ENCODE measurements at places on chromosomes 7 and 10.

DNA sequence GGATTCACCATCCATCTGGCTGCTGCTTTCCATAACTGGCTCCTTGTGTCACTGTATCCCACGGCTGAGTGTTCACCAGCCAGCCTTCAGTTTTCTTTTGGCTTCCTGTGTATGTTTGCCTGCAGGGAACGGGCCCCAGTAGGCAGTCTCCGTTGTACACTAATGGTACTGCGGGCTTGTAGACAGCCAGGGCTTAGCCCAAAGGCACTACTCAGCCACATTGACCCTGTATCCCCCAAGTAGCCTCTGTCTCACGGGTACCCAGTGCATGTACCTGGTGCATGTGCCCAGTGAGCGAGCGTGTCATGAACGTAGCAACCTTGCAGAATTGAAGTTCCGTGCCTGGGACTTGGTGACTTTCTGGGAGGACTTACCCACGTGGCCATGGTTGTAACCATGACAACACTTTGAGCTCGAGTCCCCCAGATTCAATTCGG lies 6.1 kb downstream of the PFKFB3 start:
- peak; percentile 9 for DNase-seq

DNA sequence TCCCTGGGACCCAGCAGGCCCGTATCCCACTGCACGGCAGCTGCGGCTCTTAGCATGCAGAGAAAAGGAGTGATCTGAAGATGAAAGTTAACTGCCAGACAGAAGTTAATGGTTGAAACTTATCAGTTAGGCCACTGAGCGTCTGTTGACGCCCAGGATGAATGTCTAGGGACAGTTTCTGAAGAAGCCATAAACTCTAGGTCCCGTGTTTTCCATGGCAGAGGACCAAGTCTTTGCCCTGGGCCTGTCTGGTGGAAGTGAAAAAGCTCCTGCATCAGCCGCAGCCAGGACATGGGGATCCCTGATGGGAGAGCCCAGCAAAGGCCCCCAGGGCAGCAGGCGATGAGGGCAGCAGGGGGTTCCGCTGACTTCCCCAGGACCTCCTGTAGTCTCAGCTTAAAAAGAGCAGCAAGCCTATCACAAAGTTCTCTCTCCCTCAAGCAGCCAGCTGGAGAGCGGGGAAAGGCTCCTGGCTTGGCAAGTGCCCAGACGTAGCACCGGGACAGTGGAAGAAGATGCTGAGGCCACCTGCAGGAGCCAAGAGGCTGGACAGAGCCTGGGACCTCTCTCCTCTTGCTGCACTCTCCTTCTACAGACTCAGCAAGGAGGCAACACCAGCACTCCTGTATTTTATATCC lies 79.6 kb downstream of the TNS3 start:
- no peak for DNase-seq

GRCh38 chr7:43865277-43865676 lies 4.0 kb downstream of the MRPS24 start:
- no peak for DNase-seq

DNA sequence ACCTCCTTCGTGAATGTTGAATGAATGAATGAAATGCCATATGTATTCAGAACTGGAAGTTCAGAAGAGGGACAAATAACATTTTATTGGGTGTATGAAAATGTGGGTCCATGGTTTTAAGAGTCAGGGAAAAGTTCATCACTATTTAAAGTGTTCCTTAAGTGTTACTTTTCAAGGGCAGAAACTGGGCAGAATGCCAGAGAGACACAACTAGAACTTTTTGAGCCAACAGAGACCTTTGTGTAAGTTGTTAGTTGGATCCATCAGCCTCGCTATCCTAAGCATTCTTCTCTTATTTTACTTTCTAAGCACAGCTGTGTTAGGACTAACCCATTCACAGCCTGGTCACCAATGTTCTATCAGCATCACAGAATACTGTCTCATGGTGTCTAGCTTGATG lies 13.6 kb upstream of the TAF3 start:
- no peak for DNase-seq

DNA sequence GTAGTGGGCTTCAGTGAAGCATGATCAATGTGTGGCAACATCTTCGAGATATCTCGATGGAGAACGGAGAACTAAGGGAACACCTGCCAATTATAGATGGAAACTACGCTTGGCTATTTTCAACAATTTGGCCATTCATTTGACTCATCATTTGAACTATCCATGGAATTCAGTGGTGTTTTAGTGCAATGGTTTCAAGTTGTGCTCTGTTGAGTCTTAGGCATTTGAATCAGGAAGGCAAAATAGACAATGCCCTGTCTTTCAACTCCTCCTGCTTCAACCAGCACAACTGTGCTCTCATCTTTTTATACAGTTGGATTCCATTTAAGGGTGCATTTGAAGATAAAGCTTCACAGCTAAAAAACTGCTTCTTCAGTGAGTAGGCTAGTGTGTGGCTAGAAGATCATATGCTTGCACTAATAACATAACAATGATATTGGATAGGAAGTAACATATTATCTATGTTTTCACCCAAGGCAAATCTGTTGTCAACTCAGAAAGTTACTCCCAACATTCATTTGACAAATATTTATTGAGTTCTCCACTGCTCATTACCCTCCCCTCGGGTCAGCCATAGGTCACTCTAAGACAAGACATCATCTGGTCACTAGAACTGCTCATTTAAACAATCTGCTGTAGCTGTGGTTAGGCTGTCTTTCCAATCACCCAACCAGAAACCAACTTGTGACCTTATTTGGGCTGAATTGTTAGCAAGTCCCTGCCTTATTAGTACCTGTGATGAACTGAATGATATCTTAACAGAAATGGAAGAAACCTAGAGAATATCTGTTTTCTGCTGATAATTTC lies 314.1 kb upstream of the SP4 start:
- DNase-seq: no peak

DNA sequence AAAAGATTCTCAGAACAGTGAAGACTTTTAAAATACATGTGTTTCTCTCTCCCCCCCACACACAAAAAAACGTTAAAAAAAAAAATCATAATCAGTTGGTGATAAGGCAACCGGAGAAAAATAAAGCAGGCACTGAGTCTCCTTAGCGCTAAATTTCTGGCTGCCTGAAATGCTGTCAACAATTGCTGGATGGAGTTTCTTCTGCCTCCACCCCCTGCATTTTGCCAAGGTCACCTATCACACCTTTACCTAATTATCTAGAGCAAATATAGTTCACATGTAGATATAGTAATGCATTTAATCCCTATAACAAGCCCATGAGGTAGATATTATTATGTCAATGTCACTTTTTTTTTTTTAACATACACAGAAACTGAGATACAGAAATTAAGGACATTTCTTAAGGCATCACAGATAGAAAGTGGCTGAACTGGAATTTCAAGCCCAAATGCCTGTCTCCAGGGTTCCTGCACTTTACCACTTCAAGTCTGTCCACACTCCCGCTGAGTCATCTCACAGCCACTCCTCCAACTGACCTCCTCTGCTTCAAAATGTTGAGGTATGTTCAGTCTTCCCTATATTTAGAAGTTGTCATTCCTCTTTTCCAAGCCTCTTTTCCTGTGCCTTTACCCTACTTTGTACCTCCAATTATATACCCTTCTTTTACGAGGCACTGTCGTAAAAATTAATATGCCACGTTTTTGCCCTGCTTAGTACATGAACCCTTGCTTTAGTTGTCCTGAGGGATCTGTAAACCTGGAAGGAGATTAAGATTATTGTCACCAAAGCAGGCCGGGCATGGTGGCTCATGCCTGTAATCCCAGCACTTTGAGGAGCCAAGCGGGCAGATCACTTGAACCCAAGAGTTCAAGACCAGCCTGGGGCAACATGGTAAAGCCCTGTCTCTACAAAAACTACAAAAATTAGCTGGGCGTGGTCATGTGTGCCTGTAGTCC lies 72.8 kb upstream of the MPP7 start:
- DNase-seq: peak; percentile 66
